ENCODE measurements at places on chromosomes 2 and 18.
A peak's percentile ranks its signal among the peaks of the same experiment; 100 is the strongest.

DNA sequence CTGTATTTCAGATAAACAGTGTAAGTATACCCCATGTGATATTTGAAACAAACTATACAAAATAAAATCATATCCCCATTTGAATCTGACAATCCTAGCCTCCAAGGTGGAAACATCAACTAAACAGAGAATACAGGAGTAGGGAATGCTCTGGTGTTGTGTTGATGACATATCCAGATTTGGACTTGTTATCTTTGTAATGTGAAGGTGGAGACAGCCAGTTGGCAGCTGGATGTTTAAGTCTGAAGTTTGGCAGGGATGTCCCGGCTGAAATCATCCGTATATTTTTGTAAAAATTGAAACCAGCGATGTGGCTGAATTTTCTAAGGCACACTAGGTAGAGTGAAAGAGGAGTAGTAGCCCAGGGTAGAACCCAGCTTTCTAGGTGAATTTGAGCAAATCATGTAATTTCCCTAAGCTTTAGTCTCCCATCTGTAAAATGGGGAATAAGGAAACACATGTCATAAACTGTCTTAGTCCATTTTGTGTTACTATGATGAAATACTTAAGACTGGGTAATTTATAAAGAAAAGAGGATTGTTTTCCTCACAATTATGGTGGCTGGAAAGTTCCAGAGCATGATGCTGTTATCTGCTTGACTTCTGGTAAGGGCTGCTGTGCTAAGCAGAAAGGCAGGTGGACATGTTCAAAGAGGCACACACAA, 246.6 kb upstream of the APCDD1 start:
- DNase-seq: peak; percentile 38

GRCh38 chr2:158778243-158778642, 16.9 kb upstream of the DAPL1 start:
- DNase-seq: no peak

GRCh38 chr2:2542966-2543611, 212.0 kb upstream of the MYT1L start:
- no peak for DNase-seq

GRCh38 chr18:56458770-56459712, 179.4 kb downstream of the TXNL1 start:
- no peak for DNase-seq

DNA sequence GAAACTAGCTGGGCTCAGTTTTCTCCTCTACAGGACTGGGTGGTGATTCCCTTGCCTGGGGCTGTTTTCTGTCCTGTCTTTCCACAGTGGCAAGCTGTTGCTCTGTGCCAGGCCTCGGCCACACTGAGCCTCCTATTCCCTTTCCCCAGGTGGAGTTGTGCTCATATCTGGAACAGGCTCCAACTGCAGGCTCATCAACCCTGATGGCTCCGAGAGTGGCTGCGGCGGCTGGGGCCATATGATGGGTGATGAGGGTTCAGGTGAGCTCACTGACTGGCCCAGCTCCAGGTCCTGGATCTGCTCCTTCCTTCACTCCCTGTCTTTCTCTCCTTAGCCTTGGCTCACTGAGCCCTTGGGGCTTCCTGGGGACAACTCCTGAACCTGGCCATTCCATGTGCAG, 4.0 kb downstream of the NAGK start:
- no peak for DNase-seq

GRCh38 chr2:197675246-197675645, at the start of gene RFTN2:
RFTN2 (minus strand) TSS chr2:197675587; CDS start chr2:197675458, 129 bp downstream.
- DNase-seq: no peak

DNA sequence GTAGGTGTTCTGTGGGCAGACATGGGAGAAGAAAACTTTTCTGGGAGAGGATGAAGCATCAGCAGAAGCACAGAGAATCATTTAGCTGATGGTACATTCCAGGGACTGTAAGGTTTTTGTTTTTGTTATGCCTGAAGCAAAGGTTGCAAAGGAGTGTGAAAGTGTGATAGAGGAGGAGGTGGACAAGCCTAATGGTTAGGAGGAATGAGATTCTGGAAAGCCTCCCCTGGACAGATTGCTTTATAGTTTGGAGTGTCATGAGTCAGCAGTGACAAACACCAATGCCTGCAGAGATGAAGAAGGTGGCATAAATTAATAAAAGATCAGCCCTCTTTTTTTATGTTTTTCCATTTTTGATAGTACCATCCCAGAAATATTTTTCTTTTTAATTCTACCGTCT, 171.6 kb upstream of the BOD1L2 start:
- DNase-seq: no peak

DNA sequence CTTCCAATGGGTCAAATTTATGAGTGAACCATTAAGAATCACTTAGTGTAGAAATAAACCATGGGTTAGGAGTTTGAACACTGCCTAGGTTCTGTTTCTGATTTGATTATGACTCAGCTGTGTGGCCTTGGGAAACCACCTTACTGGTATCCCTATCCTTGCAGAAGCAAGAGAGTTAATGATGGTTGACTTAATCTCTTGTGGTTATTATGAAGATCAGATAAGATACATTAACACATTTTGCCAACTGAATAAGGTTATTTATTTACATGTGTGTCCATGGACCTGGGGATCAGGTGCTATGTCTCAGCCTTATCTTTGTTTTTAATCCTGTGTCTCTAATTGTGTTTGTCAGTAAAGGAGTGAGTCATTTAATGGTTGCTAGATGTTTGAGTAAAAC, 5.4 kb upstream of the KCNJ13 start:
- DNase-seq: peak; percentile 50
